ENCODE measurements at places on chromosomes 5 and 9.

- DNase-seq, result no peak
Measured at GRCh38 chr5:67090593-67090992, 106.0 kb downstream of the CD180 start.

GRCh38 chr9:15909297-15909696 is 356.5 kb downstream of the CCDC171 start:
- no peak for DNase-seq

GRCh38 chr5:97991236-97991635 is 782.2 kb upstream of the RGMB start:
- no peak for DNase-seq

DNA sequence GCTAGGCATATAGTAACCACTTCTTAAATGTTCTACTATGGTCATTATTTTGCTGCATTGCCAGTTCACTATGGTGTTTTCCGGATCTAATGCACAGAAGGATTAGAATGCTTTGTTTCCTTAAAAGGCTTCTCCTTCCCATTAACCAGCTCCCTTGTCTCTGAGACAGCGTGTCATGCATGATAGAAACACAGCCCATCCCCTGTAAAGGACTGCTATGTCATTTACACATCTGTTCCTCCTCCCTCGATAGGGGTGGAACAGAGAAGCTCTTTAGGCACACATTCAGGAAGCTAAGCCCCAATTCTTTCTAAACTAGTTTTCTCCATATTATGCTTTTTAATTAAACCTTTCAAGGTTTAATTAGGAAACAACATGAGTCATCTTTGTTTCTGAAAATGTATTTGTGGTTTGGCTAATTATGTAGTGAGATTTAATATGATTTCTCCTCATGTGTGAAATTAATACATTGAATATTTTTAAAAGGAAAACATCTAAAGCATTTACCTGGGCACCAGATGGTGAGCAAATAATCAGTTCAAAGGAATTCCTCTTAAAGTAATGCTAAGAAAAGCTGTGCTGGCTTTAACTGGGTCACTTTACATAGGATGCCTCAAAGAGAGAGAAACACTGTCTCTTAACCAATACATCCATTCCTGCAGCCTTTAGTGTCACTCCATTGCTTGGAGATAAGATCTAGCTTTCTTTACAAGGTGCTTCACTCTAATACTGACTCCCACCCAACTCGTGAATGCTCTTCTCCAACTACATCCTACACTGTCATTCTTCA is 133.3 kb upstream of the PPP1R2B start:
- DNase-seq, result no peak

DNA sequence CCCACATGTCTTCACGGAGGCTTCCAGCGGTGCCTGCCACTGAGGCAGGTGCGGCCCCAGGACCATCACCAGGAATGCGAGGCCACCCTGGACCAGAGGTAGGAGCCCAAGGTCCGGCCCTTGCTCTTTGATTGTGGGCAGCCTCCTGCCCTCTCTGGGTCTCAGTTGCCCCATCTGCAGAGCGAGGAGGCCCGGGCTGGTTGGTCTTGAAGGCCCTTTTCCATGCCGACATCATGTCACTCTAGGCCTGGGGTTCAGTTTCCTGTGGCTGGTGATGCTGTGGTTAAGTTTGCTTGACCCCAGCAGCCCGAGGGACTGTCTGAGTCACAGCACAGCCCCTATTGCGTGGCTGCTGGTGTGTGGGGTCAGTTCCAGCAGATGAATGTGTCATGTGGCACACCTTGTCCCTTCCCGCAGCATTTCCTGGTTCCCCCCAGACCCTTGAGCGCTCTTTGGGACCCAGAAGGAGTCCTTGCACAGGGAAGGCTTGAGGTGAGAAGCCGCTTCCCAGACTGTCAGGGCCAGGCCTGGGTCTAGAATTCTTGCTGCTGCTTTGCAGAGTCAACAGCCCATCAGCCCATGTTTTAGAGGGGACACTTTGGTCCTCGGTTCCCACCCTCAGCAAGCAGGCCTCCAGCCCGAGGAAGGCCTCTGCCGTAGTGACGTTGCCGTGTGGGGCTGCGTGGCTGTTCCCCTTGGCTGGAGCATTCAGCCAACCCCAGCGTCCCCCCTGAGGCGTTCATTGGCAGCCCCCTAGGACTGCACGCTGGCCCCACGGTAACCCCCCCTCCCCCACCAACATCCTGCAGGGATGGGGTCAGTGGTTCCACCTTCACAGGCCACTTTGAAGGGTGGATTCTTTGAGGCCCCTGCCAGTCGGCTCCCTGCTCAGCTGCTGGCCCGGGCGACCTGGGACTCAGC is 31.0 kb upstream of the HMCN2 start:
- DNase-seq, result no peak

DNA sequence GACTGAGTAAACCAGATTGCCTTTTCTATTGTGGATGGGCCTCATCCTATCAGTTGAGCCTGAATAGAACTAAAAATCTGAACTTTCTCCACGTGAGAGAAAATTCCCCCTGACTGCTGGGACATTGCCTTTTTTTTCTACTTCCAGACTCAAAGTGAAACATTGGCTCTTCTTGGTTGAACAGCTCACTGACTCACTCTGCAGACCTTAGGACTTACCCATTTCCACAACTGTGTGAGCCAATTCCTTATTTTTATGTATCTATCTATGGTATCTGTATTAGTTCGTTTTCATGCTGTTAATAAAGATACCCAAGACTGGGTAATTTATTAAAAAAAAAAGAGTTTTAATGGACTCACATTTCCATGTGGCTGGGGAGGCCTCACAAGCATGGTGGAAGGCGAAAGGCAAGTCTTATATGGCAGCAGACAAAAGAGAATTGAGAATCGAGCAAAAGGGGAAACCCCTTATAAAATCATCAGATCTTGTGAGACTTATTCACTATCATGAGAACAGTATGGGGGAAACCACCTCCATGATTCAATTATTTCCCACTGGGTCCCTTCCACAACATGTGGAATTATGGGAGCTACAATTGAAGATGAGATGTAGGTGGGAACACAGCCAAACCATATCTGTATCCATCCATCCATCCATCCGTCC is 306.7 kb upstream of the SLC24A2 start:
- DNase-seq, result no peak

- no peak for DNase-seq
Measured at GRCh38 chr9:135591506-135592330, 30.2 kb downstream of the PAEP start.

- no peak for DNase-seq
Measured at GRCh38 chr5:107781451-107781850, 110.7 kb upstream of the EFNA5 start.

- DNase-seq, result no peak
Measured at GRCh38 chr5:10257870-10258269, 7.8 kb downstream of the CCT5 start.

DNA sequence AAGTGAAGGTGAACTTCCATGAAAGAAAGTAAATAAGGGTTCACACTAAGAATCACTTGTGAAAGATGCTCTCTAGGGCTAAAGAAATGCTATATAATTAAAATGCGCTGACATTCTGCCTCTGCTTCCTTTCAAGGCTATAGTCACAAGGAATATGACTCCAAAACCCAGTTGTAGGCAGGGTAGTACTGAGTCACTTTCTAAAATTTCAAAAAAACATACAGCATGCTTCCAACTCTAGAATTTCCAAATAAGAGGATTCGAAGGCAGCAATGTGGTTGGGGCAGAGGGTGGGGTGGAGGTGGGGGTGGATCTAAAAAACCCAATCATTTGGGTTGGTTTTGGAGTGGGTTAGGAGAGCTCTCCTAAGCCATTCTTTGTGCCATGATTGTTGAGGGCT is 84.6 kb downstream of the HMHB1 start:
- DNase-seq, result no peak

- DNase-seq, result no peak
Measured at GRCh38 chr9:92969516-92970466, 22.5 kb downstream of the FGD3 start.
